ENCODE measurements at places on chromosomes 7 and 10.

DNA sequence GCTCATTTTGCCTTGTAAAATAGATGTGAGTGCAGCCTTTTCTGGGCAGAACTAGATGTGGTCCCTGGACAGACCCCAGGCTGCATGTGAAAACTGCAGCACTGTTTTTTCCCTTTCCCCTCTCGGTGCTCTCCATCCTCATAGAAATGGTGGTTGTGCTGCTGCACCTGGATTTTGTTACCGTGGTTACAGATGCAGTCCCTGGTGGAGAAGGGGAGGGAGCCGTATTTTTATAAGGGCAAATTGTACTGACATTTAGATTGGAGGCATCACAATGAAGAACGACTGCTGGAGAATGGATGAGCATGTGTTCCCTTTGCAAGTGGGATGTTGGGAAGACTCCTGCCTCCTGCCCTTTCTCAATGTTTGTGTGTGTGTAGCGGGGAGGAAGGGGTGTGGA is 469.9 kb downstream of the CCSER2 start:
- DNase-seq = no peak

GRCh38 chr10:124824507-124824906 is 22.9 kb downstream of the ABRAXAS2 start:
- DNase-seq = no peak

DNA sequence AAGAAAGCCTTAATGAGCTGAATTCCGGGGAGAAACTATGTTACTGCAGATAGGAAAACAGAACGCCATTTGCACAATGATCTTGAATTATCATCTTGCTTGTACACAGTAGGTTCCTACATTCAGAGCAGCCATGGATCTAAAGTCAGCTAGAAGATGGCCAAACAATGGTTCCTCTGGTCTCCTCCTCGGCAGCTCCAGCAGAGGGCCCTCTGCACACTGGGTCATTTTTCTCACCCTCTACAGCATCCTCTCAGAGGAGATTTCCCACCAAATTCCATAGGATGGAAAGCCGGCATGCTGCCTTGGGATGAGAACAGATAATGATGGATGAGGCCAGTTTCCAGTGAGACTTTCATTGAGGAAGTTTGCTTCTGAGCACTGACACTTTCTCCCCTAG is 308.5 kb upstream of the NFE2L3 start:
- DNase-seq = no peak

GRCh38 chr10:95288303-95288702 is 2.5 kb downstream of the PDLIM1 start:
- DNase-seq = no peak

- no peak for DNase-seq
Observed at GRCh38 chr7:121447243-121447910, 51.3 kb upstream of the FAM3C start.

- no peak for DNase-seq
Observed at GRCh38 chr7:133290041-133290440, 37.2 kb downstream of the EXOC4 start.

DNA sequence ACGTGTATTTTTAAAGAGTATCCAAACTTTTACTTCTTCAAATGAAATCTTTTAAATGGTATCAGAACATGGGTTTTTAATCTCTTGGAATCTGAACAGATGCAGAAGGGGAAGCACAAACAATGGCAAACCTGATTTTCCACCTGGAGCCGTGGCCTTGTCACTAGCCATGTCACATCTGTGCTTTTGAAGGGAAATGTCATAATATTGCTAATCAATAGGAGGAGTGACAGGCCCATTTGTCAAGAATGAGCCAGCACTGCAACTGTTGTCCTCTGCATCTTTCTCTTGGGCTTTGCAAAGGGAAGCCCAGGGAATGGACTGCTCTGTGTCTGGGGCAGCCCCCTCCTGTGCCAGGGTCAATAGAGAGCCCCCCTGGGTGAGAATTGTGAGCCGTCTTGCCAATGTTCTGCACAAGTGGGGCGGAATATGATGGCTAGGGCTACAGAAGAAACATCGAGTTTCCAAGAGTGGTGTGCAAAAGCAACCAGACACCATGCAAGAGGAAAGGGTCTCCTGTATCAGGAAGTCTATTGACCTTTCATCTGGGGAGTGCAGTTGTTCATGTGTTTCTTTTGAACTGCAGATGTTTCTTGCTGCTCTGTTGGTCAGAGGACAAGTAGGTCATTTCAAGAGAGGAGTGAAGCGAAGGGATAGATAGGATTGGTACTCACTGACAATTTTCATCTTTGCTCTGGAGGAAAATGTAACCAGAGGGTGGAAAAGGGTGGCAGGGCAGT is 181.8 kb upstream of the NPVF start:
- DNase-seq = no peak

DNA sequence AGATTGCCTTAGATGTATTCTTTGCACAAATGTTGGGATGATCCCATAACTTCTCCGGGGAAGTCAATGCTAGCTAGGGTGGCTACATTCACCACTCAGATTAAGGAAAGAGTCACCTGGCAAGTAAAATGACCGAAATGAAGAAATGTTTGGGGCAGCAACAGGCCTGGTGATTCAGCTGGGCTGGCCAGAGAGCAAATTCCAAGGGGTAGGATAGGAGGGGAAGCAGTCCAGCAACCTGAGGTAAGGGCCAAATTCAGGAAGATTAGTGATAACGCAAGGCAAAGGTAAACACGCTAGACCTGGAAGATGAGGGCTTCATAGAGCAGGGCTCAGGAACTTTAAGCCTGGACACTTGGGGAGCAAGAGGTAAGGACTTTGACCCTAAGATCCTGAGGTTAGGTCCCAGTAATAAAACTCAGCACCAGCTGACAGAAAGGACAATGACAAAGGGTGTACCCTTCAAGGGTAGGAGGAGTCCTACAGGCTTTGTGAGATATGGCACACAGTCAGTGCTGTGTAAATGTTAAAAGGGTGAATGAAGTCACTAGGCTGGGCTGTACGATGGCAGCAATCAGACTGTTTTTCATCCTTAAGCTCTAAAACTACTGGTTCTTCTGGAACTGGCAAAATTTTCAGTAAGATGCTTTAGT is 22.7 kb upstream of the SMNDC1 start:
- no peak for DNase-seq

DNA sequence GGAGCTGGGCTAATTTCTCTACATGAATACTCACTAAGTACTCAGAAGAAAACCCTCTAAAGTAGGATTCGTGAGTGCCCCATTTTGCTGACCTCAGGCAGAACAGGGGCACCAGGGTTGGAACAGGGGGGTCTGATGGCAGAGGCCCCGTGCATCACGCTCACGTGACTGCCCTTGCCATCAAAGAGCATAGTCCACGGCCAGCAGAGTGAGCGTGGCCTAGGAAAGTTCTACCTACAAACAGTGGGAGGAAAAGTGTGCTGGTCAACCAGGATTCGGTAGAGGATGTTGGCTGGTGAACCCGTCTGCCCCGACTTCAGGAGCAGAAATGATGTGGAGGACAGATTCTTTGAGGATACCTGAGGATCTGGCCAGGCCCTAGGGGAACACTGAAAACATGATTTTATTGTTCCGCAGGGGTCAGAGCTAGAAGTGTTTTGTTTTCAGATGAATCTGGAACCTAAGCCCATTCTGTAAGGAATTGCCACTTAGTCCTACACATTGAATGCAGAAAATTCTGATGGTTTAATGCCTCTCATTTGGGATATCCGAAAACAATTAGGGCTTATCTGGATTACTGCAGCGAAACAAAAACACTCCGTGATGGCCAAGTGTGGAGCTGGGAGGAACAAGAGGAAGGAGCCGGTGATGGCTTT is 138.8 kb upstream of the SHH start:
- no peak for DNase-seq

- DNase-seq = no peak
Observed at GRCh38 chr7:44761207-44762161, 12.8 kb downstream of the ZMIZ2 start.

DNA sequence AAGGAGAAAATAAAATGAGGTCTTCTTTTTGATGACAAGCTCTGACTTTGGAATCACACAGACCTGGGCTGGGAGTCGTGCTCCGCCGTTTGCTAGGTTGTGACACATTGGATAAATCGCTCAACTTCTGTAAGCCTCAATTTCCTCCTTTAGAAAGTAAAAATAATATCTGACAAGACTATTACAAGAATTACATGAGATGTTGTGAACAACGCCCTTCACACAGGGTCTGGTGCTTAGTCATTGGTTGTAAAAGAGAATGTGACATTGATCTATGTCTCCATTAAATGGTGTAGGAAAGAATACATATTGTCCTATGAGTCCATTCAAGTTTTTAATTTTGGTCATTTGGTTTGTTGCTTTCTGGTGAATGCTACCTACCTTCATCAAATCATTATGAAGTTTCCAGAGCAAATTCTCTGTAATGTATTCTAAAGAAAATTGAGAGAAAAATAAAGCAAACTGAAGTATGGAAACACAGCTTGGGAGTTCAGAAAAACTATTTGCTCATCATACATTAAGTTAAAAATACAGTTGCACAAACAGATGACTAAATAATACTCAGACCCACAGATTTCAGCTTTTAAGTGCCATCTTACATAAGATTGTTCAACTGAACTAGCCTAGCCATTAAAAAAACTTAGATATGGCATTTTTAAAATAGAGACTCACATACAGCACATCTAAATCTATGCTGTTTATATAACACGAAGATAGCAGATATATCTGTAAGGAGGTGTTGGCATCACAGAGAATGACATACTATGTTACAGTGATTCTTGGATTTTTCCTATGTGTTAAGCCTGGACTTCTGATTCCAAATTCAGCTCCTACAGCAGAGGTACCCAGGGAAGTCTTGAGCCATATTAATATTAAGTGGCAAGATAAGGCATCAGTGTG is 12.3 kb upstream of the ADRB1 start:
- no peak for DNase-seq

DNA sequence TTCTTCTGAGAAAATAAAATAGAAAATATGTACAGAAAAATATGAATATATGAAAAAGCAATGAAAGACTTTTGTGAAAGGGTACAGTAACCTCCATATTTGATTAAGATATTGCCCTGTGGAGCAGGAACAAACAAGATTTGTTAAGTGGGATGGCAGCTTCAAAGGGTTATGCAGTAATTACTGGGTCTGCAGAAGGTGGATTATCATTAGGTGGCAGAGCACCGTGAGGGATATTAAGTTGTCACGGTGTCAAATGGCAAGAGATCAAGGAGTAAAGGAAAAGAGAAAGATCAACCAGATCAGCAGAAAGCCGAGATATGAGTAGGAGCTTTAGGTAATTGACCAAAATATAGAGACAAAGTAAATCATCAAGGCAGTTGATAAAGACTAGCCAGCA is 44.1 kb downstream of the DGKB start:
- no peak for DNase-seq

DNA sequence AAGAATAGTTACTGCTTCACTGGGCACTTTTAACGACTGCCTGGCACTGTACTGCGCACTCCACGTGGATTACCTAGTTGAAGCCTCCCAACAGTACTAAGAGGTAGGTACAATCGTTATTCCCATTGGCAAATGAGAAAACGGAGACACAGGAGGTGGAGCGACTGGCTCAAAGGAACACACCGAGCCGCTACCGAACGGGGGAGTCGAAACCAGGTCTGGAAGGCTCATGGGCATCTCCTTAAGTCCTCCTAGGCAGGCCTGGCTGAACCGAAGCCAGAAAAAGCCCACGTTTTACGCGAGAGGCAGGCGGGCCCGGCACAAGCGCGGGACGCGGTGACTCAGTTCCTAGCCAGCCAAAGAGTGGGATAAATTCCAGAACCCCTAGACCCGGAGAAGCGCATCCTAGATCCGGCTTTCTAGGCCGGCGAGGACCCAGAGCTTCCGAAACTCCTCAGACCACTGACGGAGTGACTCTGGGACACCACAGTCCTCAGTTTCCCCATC is 472 bp downstream of the PDAP1 start:
- no peak for DNase-seq

GRCh38 chr10:19329475-19329874 is 280.9 kb downstream of the MALRD1 start:
- DNase-seq = no peak

GRCh38 chr10:344582-345200 is 209.4 kb downstream of the ZMYND11 start:
- no peak for DNase-seq

- no peak for DNase-seq
Observed at GRCh38 chr7:80224415-80224814, 89.8 kb downstream of the GNAI1 start.

- DNase-seq = no peak
Observed at GRCh38 chr7:18626717-18627116, 131.2 kb downstream of the HDAC9 start.

- DNase-seq = no peak
Observed at GRCh38 chr7:158584407-158584806, 3.2 kb downstream of the PTPRN2 start.

DNA sequence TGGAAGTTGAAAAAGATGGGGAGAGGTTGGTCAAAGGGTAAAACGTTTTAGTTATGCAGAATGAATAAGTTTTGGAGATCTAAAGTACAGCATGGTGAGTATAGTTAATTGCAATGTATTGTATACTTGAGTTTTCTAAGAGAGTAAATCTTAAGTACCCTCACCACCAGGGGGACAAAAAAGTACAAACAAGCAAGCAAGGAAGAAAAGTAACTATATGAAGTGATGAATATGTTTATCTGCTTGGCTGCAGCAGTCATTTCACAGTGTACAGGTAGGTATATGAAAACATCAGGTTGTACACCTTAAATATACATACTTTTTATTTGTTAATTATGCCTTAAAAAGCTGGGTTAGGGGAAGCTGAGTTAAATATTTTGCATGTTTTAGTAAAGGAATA is 157.3 kb downstream of the PCLO start:
- no peak for DNase-seq

- DNase-seq = no peak
Observed at GRCh38 chr10:48241332-48241731, 33.2 kb downstream of the FRMPD2 start.

DNA sequence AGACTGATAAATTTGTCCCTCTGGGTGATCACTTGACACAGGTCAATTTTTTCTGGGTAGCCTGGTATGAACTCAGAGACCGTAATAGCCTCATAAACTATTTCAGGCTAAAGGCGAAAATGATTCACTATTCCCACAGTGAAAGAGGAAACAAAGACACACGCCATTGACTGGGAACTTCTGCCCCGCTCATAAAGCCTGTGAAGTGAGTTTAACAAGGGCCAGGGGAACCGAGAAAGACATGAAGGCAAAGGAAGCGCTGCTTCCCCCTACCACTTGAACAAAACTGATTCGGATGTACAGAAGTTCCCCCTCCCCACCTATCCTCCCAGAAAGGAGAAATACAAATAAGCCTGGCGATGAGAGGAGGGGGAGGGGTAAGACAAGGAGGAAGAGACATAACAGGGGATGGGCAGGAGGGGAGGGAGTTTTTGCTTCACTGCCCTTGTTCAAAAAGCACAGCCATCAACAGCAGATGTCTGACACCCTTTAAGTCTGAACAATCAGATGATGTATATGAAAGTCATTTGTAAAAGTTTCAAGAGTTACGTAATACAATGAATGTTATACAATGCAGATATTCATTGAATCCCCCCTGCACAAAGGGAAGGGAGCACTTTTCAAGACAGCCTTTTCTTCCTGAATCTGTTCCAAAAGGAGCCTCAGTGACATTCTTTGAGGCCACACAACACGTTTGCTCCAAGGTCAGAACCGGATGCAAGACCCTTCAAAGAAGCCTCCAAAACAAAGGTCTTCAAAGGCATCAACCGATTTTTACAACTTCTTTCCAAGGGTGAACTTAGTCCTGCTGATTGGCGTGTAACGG is 734 bp downstream of the ABCB4 start:
- no peak for DNase-seq

GRCh38 chr7:122203814-122204213 is 59.8 kb upstream of the AASS start:
- DNase-seq = no peak
